ENCODE measurements at places on chromosomes 5 and 9.

DNA sequence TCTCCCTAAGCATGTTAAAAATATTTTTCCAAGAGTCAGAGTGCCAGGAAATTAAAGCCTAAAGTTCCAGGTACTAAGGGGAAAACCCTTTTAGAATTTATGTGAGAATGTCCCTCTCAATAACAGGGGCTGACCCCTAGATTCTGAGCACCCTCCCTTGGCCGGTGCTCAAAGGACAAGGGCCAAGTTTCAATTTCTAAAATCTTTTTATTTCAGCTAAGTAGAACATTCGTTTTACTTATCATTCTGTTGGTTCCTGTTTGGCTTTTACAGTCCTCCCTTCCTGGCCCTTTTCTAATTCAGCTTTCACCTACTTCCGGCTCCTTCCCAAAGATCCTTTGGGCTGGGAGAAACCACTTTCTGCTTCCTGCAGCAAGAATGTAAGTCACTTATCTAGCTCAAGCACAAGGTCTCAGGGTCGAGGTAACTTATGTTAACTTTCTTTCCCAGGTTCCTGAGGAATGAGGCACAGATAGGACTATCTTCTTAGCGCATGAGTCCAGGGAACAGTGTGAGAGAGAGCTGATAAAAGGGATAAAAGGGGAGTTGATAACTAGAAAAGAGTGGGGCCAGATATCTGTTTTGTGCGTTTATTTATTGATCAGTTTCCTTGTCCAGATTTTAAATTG, 34.6 kb upstream of the F2RL2 start:
- no peak for DNase-seq

GRCh38 chr9:18442629-18443491, 31.1 kb upstream of the ADAMTSL1 start:
- peak; percentile 17 for DNase-seq

GRCh38 chr9:103700195-103700962, 393.7 kb upstream of the SMC2 start:
- no peak for DNase-seq

- DNase-seq, result no peak
Observed at GRCh38 chr9:116927726-116928125, 240.6 kb downstream of the TRIM32 start.

DNA sequence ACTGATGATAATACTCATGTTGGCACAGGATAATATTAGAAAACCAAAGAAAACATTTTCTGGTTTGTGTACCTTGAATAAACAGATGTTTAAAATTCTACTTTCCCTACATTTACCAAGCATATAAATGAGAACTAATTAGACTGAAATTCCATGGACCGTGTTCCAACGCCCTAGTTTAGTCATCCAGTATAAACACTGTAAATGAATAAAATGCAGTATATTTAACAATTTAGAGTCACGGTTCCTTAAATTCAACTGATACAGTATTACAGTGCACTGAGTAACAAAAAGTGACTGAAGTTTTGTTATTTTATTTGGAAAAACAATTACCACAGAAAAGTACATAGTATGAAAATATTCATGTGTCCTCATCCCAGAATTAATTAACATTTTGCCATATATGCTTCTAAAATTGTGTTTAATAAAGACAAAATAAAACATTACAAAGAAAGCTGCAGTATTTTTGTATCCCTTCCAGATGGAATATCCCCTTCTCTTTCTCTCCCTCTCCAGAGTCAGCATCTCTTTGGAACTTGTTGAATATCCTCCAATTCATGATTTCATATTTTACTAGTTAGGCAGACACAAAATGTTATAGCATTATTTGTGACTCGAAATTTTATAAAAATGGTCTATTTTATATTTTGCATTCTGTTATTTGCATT, 112.5 kb downstream of the HMHB1 start:
- DNase-seq, result no peak

DNA sequence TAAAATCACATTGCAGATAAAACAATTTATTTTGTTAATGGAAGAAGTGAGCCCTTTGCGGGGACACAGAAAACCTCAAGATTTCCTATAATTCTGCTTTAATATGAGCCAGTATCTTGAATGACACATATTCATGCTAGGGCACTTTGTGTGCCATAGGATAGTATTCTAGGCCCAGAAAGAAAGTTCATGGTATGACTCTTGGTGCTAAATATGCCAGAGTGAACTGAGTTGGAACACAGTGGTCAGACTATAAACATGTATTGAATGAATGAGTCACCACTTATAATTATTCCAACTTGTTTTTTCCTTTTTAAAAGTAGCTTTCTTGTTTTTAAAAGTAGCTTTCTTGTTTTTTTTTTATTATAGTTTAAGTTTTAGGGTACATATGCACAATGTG, 46.0 kb downstream of the ADAMTS19 start:
- no peak for DNase-seq

GRCh38 chr9:100303747-100304146, 49.0 kb downstream of the TEX10 start:
- no peak for DNase-seq

- no peak for DNase-seq
Observed at GRCh38 chr9:19788614-19789271, at the start of gene SLC24A2. Gene SLC24A2, minus strand, starts transcription at chr9:19789037.

DNA sequence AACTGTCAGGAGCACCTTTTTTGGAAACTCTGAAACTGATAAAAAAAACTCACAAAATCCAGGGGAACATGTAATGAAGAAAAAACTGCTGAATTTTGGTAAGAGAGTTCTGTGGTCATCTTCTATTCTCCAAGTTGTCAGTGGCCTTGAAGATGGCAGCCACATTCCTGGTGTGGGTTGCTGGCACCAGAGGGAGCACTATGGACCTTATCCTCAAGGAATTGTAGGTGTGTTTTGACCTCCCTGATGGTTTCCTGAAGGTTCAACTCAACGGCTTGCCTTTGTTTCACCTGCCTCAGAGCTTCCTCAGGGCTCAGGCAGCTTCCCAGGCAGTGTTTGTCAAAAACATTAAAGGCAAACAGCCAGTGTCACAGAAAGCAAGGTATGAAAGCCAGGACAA, 2.2 kb upstream of the SLC38A9 start:
- DNase-seq, result no peak

- DNase-seq, result no peak
Observed at GRCh38 chr5:139601429-139601828, 40.3 kb downstream of the UBE2D2 start.

DNA sequence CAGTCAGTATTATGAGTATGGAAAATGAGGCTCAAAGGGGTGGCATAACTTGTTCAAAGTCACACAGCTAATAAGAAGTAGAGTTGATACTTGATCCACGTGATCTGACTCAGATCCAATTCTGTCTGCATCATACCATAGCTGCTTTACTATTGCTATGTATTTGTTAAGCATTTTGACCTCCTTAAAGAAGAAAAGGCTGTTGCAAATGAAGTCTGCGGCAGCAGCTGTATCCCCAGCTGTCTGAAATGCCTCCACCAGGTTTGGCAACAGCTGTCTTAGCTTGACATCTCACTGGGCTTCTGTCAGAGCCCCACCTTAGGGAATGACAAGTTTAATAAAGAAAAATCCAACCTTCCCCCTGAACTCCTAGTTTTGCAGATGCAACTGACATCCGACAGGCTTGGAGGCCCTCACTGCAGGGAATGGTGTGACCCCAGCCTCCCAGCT, 75.6 kb upstream of the SLC44A1 start:
- DNase-seq, result no peak

GRCh38 chr5:126975796-126976195, 54.6 kb downstream of the MARCHF3 start:
- no peak for DNase-seq

GRCh38 chr9:133812941-133813748, 75.0 kb upstream of the SARDH start:
- no peak for DNase-seq

- DNase-seq, result no peak
Observed at GRCh38 chr9:135183528-135184180, 96.2 kb downstream of the OLFM1 start.

- no peak for DNase-seq
Observed at GRCh38 chr9:97852399-97853055, 499 bp upstream of the FOXE1 start.

DNA sequence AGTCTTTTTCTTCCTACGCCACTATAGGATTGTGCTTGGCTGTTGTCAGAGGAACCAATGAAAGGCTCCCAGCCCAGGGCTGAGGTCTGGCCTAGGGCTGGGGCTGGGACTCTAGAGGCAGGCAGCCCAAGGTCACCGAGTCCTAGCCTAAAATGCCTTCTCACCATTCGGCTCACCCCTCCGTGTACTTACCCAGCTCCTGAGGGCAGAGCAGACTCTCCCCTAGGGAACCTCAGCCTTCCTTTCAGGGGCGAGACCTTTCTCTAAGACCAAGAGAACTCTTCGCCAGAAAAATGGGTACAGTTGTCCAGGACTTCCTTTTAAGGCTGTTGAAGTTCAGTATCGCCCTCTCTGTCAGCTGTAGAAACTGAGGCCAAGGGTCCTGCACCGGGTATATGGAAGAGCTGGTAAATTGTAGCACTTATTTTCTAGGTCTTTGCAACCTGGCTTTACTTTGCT, 1.7 kb upstream of the SPRY4 start:
- DNase-seq, result no peak

Data from activated CD8-positive, alpha-beta memory T cell treated with anti-CD3 and anti-CD28 coated beads for 1 hour (primary cell).